ENCODE measurements at places on chromosomes 12 and 14. TPM values are rescaled to one million over a fixed set of nuclear protein-coding genes. Genes with fewer than 3 reads are reported as not detected.

CD163L1 gene
- 0.75 TPM for total RNA-seq

RNASE9 gene
- total RNA-seq: not detected

TMEM260 gene
- 50.8 TPM for total RNA-seq

DNA sequence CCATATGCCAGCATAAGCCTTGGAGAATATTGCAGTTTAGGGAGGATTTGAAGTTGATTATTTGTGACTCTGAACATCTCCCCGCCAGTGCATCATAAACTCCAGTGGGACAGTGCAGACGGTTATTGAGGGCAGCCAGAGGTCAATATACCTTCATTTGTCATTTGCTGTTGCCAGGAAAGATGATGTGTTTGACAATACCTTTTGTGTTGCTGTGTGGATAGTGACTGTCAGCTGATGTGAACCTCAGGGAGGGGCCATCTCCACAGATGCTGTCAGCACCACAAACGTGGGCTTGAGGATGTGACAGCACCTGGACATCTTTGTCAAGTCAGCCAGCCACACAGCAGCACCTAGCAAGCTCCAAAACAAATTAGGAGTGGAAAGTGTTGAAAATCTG lies 11.5 kb downstream of the CCDC198 start:
- no peak for DNase-seq

DNA sequence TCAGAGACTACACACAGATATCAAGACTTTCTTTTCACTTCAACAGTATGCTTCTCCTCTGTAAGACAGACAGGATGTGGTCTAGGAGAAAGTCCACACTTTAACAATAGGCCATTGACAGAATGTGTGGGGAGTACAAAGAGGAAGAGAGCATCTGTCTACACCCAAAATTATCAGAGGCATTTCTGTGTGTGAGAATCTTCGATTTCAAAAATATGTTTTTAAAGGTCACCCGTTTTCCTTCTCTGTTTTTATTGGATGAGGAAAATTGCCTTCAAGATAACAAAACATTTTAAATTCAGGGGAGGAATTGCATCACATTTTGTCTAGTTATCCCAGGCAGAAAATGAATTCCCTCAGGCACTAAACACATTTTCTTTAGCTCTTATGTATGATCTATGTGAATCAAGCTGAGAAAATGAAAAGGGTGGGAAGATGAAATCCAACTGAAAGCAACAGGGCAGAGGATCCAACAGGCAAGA lies 16.4 kb downstream of the NAV3 start:
- no peak for DNase-seq

DNA sequence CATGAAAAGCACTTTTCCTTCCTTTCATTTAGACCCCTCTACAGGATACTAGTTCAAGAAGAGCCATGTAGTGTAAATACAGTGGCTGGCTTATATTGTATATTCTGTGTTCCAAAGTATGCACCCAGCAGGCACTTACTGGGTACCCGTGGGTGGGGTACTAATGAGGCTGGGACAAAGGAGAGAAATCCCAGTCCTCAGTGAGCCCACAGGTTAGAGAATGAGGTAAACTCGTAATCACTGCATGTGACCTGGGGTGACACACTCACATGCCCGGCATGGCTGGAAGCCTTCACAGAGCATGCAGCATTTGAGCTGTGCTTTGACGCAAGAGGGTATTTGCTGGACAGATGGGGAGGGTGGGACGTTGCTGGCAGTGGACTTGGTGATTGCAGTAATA lies 17.1 kb downstream of the SLC24A4 start:
- DNase-seq: no peak

HVCN1 gene
- total RNA-seq: 9.5 TPM

KRT85 gene
- total RNA-seq: not detected

DNA sequence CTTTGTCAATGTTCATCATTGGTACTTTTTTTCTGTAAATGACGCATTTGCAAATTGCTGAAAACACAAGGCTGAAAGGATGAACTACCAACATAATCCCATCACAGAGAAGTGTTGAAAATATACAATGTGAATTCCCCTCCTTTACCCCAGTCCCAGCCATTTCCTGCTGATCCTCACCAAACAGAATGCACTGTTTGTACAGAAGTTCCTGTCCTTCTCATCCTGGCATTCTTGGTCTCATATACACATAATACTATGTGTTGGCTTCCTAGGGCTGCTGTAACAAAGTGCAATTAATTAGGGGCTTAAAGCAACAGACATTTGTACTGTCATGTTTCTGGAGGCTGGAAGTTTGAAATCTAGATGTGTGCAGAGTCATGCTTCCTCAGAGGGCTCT lies 836.2 kb upstream of the MGAT4C start:
- no peak for DNase-seq

GRCh38 chr14:32265584-32265983 lies 62.5 kb upstream of the RNU6-8 start:
- DNase-seq: no peak

- DNase-seq: no peak
These were observed 233.4 kb downstream of the SPTSSA start for GRCh38 chr14:34228650-34228976.

All from endodermal cell (in vitro differentiated cells).